ENCODE measurements at places on chromosomes 1 and 21.

DNA sequence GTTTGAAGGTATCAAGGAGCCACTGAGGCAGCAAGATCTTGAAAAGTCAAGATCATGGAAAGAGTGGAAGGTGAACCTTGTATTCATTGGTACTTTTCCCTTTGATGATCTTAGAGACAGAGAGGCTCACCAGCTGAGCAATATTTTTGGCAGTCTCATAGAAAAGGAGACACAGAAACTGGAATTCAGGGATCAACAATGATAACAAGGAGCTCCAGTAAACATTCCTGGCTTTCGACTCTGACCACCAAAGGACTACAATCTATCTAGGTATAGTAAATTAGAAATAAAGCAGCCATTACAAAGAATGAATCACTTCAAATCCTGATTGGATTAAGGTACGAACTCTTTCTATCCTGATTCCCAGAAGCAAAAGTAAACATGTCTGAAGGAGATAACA is 615.4 kb downstream of the KIF26B start:
- no peak overlapping the region for H3K27ac ChIP-seq
- no peak overlapping the region for H3K4me3 ChIP-seq
- no peaks in the 10 kb centered on the region for H3K27me3 ChIP-seq
- no peak for DNase-seq
- H3K36me3 ChIP-seq: no peaks in the 10 kb centered on the region
- H3K4me1 ChIP-seq: peaks cover 4% of the 10 kb centered on the region

DNA sequence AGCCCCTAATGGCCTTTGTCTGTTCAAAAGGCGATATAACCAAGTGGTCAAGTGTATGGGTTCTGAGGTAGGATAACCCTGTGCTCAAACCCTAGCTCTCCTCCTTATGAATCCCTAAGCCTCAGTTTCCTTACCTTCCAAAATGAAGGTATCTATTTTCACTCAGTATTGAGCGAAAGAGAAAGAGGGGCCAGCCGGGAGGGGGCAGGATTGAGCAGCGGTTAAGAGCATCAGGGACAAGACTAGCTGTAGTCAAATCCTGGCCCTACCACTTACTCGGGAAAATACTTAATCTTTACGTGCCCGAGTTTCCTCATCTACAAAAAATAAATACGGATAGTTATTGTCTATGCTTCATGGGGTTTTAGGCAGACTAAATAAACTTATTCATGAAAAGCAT is 25.7 kb downstream of the LY9 start:
- H3K36me3 ChIP-seq: no peaks in the 10 kb centered on the region
- H3K4me3 ChIP-seq: no peak overlapping the region
- peaks cover 7% of the 10 kb centered on the region for H3K4me1 ChIP-seq
- DNase-seq: no peak

GRCh38 chr1:89596698-89597097 is 36.2 kb upstream of the LRRC8C start:
- no peak overlapping the region for H3K4me3 ChIP-seq
- no peak for DNase-seq
- no peaks in the 10 kb centered on the region for H3K27me3 ChIP-seq
- no peaks in the 10 kb centered on the region for H3K36me3 ChIP-seq

DNA sequence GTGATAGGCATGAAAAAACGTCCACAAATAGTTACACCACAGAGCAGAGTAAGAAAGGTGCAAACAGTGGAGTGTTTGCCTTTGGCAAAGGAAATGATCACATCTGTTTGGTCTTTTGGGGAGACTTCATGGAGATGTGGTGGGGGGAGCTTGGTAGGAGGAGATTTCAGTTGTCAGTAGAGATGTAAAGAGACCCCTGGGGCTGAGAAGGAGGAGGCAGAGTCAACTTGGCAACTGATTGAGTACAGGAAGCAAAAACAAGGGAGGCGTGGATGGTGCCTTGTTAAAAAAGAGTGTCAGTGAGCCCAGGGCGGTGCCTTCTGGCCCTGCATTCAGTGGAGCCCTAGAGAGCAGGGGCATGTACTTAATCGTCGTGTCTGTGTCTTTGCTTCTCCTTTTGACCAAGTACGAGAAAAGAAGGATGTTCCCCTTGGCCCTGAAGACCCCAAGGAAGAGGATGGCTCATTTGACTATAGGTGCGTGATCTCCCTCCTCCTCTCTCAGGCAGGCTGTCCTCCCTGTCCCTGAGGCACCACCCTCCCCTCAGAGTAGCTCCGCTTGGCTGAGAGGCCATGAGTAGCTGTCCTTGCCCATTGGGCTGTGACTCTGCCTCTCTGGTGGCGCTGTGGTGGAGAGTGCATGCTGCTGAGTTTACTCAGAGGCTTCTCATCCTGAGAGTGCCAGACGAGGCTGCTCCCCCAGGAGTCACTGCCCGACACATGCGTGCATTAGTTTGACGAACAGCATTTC is 30.4 kb upstream of the CNTN2 start:
- no peak for DNase-seq
- peak overlapping the region; percentile 87 for H3K27ac ChIP-seq
- peaks cover 21% of the 10 kb centered on the region for H3K4me1 ChIP-seq
- H3K27me3 ChIP-seq: peaks cover 11% of the 10 kb centered on the region
- H3K36me3 ChIP-seq: no peaks in the 10 kb centered on the region
- H3K4me3 ChIP-seq: no peak overlapping the region

DNA sequence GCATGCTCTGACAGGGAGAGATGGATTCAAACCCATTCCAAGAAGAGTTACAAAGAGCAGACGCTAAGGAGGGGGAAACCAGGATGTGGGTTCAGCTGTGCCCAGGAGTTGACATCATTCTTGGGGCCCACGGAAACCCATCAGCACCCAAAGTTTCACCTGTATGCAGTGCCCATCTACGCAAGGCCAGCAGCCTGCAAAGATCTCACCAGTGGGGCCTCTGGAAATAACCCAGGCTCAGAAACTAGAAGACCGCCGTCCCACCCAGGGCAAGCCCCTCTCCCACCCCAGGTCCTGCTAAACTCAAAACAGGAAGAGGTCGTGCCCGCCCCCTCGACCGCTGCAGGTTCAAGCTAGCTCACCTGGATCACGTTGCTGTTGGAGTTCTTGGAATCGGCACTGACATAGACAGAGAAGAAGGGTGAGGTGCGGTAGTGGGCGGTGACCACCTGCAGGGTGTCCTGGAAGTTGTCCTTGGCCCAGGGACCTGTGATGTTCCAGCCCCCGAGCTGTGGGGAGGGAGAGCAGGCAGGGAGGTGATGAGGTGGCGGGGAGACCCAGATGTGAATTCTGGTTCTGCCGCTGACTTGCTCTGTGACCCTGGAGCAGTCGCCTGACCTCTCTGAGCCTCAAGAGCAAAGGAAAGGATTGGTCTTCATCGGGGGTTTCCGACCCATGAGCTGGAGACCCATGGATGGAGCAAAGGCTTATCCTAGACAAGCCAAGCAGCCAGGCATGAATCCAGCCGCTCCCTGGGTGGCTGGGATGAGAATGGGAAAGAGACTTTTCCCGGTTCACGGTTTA is 31.7 kb downstream of the ECE1 start:
- H3K27me3 ChIP-seq: no peaks in the 10 kb centered on the region
- DNase-seq: no peak
- H3K36me3 ChIP-seq: no peaks in the 10 kb centered on the region
- H3K4me1 ChIP-seq: peaks cover 41% of the 10 kb centered on the region

GRCh38 chr1:91774520-91775203 is 111.3 kb downstream of the TGFBR3 start:
- no peaks in the 10 kb centered on the region for H3K27me3 ChIP-seq
- no peak overlapping the region for H3K27ac ChIP-seq
- no peak for DNase-seq
- peaks cover 2% of the 10 kb centered on the region for H3K36me3 ChIP-seq
- H3K4me1 ChIP-seq: peaks cover 49% of the 10 kb centered on the region

- no peak overlapping the region for H3K4me3 ChIP-seq
- H3K4me1 ChIP-seq: peaks cover 32% of the 10 kb centered on the region
- DNase-seq: no peak
- no peaks in the 10 kb centered on the region for H3K27me3 ChIP-seq
- peaks cover 11% of the 10 kb centered on the region for H3K36me3 ChIP-seq
- no peak overlapping the region for H3K27ac ChIP-seq
Observed at GRCh38 chr1:115655306-115655663, 13.5 kb downstream of the VANGL1 start.

DNA sequence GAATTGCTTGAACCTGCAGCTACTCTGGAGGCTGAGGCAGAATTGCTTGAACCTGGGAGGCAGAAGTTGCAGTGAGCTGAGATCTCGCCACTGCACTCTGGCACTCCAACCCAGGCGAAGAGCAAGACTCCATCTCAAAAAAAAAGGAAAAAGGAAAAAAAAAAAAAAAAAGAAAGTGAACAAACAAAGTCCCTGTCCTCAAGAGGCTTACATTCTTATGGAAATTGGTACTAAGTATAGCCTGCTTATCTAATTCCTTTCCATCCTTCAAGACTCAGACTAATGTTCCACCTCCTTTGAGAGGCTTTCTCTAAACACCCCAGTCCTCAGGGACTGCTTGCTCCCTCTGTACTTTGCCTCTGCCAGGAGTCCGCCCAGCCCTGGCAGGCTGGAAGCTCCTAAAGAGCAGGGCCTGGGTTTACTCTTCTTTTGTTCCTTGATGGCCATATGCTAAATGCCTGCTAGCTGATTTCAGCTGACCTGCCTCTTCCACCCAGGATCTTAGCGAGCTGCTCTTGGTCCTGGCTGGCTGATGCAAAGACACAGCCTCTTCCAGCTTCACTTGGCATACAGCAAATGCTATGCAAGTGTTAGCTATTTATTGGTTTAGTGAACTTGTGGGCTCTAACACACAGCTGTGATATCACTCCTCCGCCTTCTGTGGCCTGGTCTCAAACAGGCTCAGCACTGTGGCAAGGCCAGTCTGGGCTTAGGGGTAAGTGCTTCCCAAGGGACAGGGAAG is 9.8 kb downstream of the SLC9A1 start:
- H3K36me3 ChIP-seq: peaks cover 5% of the 10 kb centered on the region
- H3K27me3 ChIP-seq: no peaks in the 10 kb centered on the region
- H3K4me1 ChIP-seq: peaks cover 32% of the 10 kb centered on the region
- H3K4me3 ChIP-seq: no peak overlapping the region
- H3K27ac ChIP-seq: peak overlapping the region; percentile 87

DNA sequence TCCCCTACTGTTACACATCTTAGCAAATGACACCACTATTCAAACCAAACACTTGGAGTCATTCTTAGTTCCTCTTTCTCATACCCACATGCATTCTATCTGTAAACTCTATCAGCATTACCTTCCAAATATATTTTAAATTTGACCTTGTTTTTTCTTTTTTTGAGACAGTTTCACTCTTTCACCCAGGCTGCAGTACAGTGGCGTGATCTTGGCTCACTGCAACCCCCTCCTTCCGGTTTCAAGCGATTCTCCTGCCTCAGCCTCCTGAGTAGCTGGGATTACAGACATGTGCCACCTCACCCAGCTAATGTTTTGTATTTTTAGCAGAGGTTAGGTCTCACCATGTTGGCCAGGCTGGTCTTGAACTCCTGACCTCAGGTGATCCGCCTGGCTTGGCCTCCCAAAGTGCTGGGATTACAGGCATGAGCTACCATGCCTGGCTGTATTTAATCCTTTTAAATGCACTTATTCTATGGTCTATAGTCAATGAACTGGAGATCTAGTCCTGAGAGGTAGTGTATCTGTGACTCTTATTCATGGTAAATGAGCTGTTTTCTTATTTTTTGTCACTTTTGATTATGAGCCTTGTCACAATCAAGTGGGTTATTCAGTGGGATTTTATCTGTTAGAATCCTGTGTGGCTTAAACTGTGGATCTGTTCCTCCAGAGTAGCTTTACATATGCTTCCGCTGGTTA is 73.1 kb downstream of the GATAD2B start:
- peaks cover 17% of the 10 kb centered on the region for H3K36me3 ChIP-seq
- H3K4me1 ChIP-seq: no peaks in the 10 kb centered on the region
- no peak for DNase-seq
- no peak overlapping the region for H3K4me3 ChIP-seq
- H3K27me3 ChIP-seq: no peaks in the 10 kb centered on the region

DNA sequence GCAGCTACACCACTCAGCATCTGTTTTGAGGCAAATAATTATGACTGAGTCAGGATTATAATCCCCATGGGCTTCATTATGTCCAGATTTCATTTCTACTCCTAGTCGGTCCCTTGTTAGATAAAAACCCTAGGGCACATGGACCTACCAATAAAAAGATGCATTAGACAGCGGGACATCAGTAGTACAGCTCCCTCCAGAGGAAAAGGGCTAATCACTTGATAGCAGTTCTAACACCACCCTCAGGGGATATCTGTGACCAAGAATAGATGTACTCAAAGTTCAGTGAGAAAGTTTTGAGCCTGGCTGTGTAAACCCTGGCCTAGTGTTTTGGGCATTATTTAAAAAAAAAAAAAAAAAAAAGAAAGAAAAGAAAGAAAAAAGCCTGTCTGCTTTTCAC is 10.0 kb downstream of the GJA8 start:
- peaks cover 6% of the 10 kb centered on the region for H3K4me1 ChIP-seq
- no peak for DNase-seq
- no peak overlapping the region for H3K27ac ChIP-seq
- H3K36me3 ChIP-seq: no peaks in the 10 kb centered on the region
- no peak overlapping the region for H3K4me3 ChIP-seq

GRCh38 chr1:41547336-41547735 is 62.9 kb upstream of the EDN2 start:
- peaks cover 4% of the 10 kb centered on the region for H3K4me1 ChIP-seq
- H3K27me3 ChIP-seq: peaks cover 12% of the 10 kb centered on the region
- H3K4me3 ChIP-seq: no peak overlapping the region

Data from neural crest cell (in vitro differentiated cells).